Psoas muscle (tissue), 8 donors: ENCODE measurements at places on chromosomes 4 and X. TPM values are rescaled to one million over a fixed set of nuclear protein-coding genes. Genes with fewer than 3 reads are reported as not detected.

GRCh38 chrX:153970357-153971123, 1.1 kb downstream of the HCFC1 start:
- H3K4me1 ChIP-seq = peaks cover 45% of the 10 kb centered on the region
- no peaks in the 10 kb centered on the region for H3K36me3 ChIP-seq
- peak; percentile 78 for DNase-seq

The FRAS1 gene
- total RNA-seq = 0.42 TPM

GRCh38 chrX:69961365-69962072, 88.2 kb downstream of the AWAT2 start:
- no peak for DNase-seq
- H3K27me3 ChIP-seq = no peaks in the 10 kb centered on the region
- no peak overlapping the region for H3K4me3 ChIP-seq
- no peaks in the 10 kb centered on the region for H3K4me1 ChIP-seq
- H3K27ac ChIP-seq = no peak overlapping the region

The GDPD2 gene
- not detected for total RNA-seq

The CYBB gene
- 11.3 TPM for total RNA-seq
